Upper lobe of left lung (tissue), 6 donors: ENCODE measurements at places on chromosomes 4 and X.

DNA sequence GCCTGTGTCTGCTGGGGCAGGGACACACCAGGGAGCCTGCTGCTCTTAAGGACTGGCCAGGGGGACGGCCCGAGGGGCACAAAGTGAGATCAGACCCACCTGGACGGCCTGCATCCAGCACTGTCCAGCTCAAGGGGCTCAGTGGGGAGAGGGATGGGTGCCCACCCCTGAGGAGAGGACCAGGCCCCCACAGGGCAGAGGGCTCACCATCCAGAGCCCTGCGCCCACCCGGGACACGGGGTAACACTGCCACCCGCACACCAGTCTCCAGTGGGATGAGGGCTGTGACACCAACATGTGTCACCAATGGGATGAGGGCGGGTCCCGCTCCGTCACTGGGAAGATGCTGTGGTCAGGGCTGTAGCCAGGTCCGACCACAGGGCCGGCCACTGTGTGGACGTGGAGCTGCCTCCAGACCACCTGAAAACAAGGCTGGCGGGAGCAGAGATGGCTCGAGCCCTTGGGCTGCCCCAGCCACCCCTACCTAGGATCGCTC is 13.2 kb downstream of the DGKQ start:
- H3K27me3 ChIP-seq: no peaks in the 10 kb centered on the region
- no peak overlapping the region for H3K27ac ChIP-seq
- H3K4me3 ChIP-seq: no peak overlapping the region
- no peak for DNase-seq
- H3K36me3 ChIP-seq: no peaks in the 10 kb centered on the region
- H3K4me1 ChIP-seq: no peaks in the 10 kb centered on the region

- no peak overlapping the region for H3K27ac ChIP-seq
- no peaks in the 10 kb centered on the region for H3K36me3 ChIP-seq
- H3K27me3 ChIP-seq: no peaks in the 10 kb centered on the region
- DNase-seq: no peak
These were observed 450.9 kb upstream of the NR3C2 start for GRCh38 chr4:148893095-148893494.

DNA sequence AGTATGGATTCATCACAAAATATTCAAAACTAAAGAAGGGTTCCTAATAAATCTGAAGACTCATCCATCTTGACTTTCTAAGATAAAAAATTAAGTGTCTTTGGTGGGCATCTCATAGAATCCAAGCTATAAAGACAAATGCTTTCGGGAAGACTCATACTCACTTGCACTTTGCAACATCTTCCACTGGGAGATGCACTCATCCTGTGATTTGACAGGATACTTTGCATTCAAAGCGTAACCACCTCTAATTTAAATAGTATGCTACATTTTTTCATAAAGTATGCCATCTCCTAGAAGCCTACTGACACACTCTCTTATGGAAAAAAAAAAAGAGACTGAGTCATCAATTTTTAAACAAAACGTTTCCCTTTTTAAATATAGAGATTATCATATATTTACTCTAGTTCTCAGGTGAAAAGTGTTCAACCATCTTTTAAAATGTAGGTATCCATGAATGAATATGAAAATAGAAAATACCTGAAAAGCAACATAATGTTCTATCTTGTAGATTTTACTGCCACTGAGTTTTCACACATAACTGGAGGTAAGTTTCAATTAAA is 119.6 kb downstream of the KLHL13 start:
- H3K36me3 ChIP-seq: no peaks in the 10 kb centered on the region
- DNase-seq: no peak
- H3K4me3 ChIP-seq: no peak overlapping the region

GRCh38 chr4:89338206-89338605 is 30.6 kb upstream of the GPRIN3 start:
- H3K4me3 ChIP-seq: no peak overlapping the region
- DNase-seq: no peak
- H3K36me3 ChIP-seq: no peaks in the 10 kb centered on the region
- no peaks in the 10 kb centered on the region for H3K27me3 ChIP-seq
- no peaks in the 10 kb centered on the region for H3K4me1 ChIP-seq

DNA sequence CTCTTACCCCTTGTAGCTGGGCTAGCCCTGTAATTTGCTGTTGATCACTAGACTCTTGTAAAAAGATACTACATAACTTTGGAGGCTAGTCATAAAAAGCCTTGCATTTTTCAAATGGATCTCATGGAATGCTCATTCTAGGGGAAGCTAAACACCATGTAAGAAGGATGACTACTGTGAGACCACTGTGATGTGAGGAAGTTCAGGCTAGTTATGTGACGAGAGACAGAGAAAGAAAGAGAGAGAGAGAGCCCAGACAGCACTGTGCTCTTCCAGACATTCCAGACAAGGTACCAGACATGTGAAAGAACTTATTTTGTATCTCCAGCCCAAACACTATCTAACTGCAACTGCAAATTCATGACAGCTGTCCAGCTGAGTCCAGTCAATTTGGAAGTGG is 404.6 kb upstream of the PITX2 start:
- no peaks in the 10 kb centered on the region for H3K36me3 ChIP-seq
- no peaks in the 10 kb centered on the region for H3K4me1 ChIP-seq
- H3K27ac ChIP-seq: no peak overlapping the region

GRCh38 chr4:33054656-33055196 is 2334.6 kb downstream of the PCDH7 start:
- H3K4me3 ChIP-seq: no peak overlapping the region
- no peaks in the 10 kb centered on the region for H3K27me3 ChIP-seq
- no peaks in the 10 kb centered on the region for H3K36me3 ChIP-seq
- no peaks in the 10 kb centered on the region for H3K4me1 ChIP-seq

GRCh38 chr4:186121057-186121456 is 16.6 kb downstream of the FAM149A start:
- H3K4me3 ChIP-seq: no peak overlapping the region
- no peaks in the 10 kb centered on the region for H3K27me3 ChIP-seq
- H3K36me3 ChIP-seq: no peaks in the 10 kb centered on the region
- no peaks in the 10 kb centered on the region for H3K4me1 ChIP-seq
- no peak overlapping the region for H3K27ac ChIP-seq
- no peak for DNase-seq

DNA sequence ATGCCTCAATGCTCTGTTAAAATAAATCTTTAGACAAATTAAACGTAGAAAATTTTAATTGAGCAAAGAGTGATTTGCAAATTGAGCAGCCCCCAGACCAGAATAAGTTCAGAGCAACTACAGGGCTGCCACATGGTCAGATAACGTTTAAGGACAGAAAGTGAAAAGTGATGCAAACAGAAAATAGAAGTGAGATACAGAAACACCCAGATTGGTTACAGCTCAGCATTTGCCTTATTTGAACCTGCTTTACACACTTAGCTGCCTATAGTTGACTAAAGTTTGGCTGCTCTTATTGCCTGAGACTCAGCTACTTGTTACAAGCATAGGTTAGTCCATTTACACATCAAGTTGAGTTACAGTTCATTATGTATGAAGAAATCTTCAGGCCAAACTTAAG is 1800.8 kb upstream of the PCDH10 start:
- H3K4me1 ChIP-seq: no peaks in the 10 kb centered on the region
- H3K36me3 ChIP-seq: no peaks in the 10 kb centered on the region

DNA sequence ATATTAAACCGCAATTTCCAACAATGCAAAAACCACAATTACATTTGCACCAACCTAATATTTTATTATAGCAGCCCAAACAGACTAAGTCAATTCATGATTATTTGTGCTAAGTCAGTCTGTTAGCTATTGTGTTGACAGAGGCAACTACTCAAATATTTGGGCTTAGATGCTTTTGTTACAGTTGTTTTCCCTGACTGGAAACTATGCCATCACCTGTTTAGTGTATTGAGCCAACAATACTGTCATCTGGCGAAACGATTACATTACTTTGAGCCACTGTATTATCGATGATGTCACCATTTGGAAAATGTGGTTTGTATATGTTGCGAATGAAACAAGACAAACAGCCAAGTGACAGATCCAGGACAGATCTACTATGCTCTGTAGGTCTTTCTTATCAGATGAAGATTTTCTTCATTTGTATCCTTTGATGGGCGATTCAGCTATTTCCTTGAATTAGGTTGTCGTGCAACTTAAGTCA is 38.7 kb upstream of the INTS6L start:
- no peak overlapping the region for H3K4me3 ChIP-seq
- no peaks in the 10 kb centered on the region for H3K4me1 ChIP-seq
- DNase-seq: no peak

DNA sequence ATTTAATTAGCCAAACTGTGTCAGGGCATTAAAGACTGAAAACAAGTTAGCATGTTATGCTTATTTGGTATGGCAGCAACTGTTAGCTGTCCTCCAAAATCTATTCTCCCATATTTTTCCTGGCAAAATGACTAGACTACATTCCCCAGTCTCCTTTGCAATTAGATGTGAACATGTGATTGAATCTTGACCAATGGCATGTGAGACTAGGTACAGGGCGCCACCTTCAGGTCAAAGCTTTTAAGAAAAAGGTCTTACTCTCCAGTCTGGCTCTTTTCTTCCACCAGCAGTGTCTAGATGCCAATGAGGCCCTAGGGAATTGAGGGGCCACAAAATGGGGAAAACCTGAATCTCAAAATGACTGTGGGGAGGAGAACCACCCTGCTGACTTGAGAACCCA is 408.2 kb downstream of the SMARCA1 start:
- H3K4me1 ChIP-seq: no peaks in the 10 kb centered on the region
- H3K27ac ChIP-seq: no peak overlapping the region
- no peak for DNase-seq

DNA sequence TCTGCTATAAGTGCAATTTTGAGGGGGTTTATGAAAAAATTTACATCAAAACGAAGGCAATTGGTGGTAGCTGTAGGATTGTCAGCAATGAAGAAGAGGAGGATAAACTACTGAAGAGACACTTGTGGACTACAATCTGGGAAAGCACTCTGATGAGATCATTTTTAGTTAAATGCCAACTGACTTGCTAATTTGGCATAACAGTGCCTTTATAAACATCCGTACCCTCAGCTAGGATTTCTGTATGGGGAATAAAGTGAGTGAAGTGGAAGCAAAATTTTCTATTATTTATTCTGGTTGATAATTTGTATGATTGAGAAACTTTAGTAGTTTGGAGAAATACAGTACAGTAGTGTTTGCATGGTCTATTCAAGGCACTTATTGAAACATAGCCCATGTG is 11.2 kb upstream of the GNRHR start:
- H3K27ac ChIP-seq: no peak overlapping the region
- DNase-seq: no peak
- H3K4me1 ChIP-seq: no peaks in the 10 kb centered on the region

DNA sequence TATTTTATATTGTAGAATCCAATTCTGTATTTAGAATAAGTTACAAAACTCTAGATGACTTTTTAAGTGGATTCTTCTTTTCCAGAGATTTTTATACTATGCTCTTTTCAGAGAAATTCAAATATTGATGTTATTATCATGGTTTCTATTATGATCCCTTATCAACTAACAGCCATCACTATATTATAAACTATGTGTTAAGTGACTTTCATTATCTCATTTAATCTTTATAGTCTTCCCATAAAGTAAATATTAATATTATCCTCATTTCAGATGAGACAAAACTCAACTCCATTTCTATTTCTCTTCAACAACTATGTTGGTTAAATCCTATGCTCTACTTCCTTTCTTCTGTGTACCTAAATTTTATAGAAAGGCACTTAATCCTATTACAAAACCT is 132.6 kb downstream of the ANKRD50 start:
- no peaks in the 10 kb centered on the region for H3K36me3 ChIP-seq
- H3K27me3 ChIP-seq: no peaks in the 10 kb centered on the region
- no peak for DNase-seq
- no peaks in the 10 kb centered on the region for H3K4me1 ChIP-seq
- H3K27ac ChIP-seq: no peak overlapping the region

DNA sequence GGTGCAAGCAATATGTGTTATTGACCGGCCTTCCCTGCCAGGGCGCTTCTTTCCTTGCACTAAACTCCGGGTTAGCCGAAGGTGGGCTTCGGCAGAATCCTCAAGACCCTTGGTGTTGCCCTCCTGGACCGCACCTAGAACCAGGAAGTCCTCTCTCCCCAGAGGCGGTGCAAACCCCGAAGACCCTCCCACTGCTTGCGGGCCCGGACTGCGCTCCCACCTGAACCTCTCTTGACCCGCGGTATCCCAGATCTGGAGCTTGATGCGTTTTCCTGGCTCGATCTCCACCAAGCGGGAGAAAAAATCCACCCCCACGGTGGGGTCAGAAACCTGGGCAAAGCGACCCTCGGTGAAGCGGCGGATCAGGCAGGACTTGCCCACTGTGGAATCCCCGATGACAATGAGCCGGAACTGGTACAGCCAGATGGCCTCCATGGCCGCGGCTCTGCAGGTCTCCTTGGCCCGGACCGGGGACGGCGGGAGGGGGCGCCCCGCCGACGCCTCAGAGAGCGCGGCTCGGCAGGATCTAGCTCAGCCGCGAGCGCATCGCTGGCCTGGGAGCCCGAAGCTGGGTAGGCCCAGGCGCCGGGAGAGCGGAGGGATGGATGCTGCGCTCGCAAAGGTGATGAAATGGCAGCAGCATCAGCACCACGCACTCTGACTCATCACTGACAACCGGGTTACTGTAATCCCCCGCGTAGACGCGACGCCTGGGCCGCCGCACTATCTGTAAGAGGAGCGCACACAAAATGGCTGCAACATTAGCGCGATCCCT is at the start of gene RAB39B:
Gene RAB39B, minus strand, starts transcription at position 638 of the 775 bp plus-strand sequence. Its CDS starts 203 bp downstream, at position 435.
- no peaks in the 10 kb centered on the region for H3K36me3 ChIP-seq
- peak; percentile 86 for DNase-seq
- H3K27ac ChIP-seq: peak within 1 kb of the TSS; percentile 49
- H3K4me3 ChIP-seq: peak within 1 kb of the TSS; percentile 48

GRCh38 chr4:78345237-78345636 is 206.3 kb upstream of the ANXA3 start:
- no peak overlapping the region for H3K4me3 ChIP-seq
- H3K36me3 ChIP-seq: no peaks in the 10 kb centered on the region
- no peak for DNase-seq

DNA sequence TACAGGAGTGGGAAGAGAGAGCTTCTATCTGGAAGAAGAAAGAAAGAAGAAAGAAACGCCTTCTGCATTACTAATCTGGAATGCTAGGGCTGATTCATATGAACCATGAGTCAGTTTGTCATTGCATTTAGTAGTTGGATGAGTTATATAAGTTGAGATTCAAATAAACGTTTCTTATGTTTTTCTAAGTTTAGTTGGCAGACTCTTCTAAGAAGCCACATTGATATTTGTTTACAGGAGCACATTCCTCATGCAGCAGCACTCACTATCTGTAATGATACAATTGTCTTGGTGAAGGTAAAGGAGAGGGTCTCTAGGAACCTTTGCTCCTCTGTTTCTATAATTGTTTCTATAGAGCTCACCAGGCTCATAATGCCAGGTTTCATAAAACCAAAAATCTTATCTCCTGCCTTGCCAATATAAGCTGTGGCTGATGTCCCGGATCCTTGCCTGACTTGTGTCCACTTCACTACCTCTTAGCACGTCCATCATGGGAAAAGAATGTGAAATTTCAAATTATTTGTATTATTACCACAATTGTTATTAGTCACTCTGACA is 39.5 kb downstream of the HOPX start:
- no peaks in the 10 kb centered on the region for H3K4me1 ChIP-seq
- DNase-seq: no peak
- no peak overlapping the region for H3K27ac ChIP-seq
- H3K27me3 ChIP-seq: no peaks in the 10 kb centered on the region

- no peaks in the 10 kb centered on the region for H3K4me1 ChIP-seq
- H3K4me3 ChIP-seq: no peak overlapping the region
- peak; percentile 14 for DNase-seq
- H3K27me3 ChIP-seq: no peaks in the 10 kb centered on the region
- H3K36me3 ChIP-seq: no peaks in the 10 kb centered on the region
These were observed 45.0 kb downstream of the PSAPL1 start for GRCh38 chr4:7389719-7390118.

GRCh38 chrX:18956303-18957032 is 27.4 kb downstream of the PHKA2 start:
- no peak for DNase-seq
- H3K4me3 ChIP-seq: no peak overlapping the region
- peak overlapping the region; percentile 59 for H3K27ac ChIP-seq
- no peaks in the 10 kb centered on the region for H3K36me3 ChIP-seq
- H3K27me3 ChIP-seq: no peaks in the 10 kb centered on the region
